ENCODE measurements at places on chromosomes 2 and 18. TPM values are rescaled to one million over a fixed set of nuclear protein-coding genes. Genes with fewer than 3 reads are reported as not detected.

UBR3 gene
- 45.9 TPM for total RNA-seq

DNA sequence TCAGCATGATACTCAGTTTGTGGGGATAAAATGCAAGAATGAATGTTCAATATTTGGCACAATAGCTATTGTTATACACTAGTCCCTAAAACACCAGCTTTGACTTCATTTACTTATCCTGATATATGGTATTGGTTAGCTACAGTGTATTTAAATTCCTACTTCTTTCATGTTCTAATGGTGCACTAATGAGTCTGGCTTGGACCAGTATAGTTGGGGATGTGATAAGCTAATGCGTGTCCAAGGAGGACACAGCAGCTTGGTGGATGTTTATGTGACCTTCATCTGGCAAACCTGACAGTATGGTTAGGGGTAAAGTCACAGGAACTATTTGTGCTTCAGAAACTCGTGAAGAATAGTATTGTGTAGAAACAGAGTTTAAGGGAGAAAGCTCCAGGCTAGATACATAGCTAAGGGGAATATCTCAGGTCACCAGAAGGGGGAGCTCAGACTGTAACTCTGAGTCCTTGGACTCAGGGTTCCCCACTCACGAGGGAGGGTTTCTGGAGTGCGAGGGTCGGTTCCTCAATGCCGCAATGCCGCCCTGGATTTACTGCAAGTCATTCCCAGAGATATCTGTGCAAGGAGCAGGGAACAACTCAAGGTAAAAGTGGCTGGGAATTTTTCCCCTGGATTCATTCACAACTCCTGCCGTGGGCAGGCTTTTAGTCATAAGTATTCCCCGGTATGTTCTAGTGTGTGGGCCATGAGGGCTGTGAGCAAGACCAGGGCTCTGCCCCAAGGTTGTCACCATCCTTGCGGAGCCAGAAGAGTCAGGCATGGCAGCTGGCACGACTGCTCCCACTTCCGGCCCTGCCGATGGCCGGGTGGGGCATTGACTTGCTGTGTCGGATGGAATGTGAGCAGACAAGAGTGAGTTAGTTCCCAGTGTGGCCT lies 14.5 kb downstream of the IL1R2 start:
- H3K27ac ChIP-seq, result no peak overlapping the region
- peaks cover 12% of the 10 kb centered on the region for H3K4me1 ChIP-seq
- DNase-seq, result peak; percentile 24
- no peak overlapping the region for H3K4me3 ChIP-seq

GRCh38 chr2:160394153-160394552 lies 99.5 kb downstream of the RBMS1 start:
- H3K36me3 ChIP-seq, result no peaks in the 10 kb centered on the region
- peaks cover 73% of the 10 kb centered on the region for H3K4me1 ChIP-seq
- peak overlapping the region; percentile 26 for H3K27ac ChIP-seq
- DNase-seq, result peak; percentile 27
- H3K27me3 ChIP-seq, result no peaks in the 10 kb centered on the region

GAREM1 gene
- not detected for total RNA-seq

GRCh38 chr18:58695772-58696171 lies 24.5 kb downstream of the MALT1 start:
- peaks cover 6% of the 10 kb centered on the region for H3K36me3 ChIP-seq
- no peaks in the 10 kb centered on the region for H3K27me3 ChIP-seq
- peak; percentile 34 for DNase-seq
- H3K4me1 ChIP-seq, result peaks cover 75% of the 10 kb centered on the region
- H3K4me3 ChIP-seq, result no peak overlapping the region

- H3K27ac ChIP-seq, result no peak overlapping the region
- no peaks in the 10 kb centered on the region for H3K4me1 ChIP-seq
- H3K4me3 ChIP-seq, result no peak overlapping the region
- no peak for DNase-seq
These were observed 26.6 kb upstream of the SPRED2 start for GRCh38 chr2:65458999-65459398.

DNA sequence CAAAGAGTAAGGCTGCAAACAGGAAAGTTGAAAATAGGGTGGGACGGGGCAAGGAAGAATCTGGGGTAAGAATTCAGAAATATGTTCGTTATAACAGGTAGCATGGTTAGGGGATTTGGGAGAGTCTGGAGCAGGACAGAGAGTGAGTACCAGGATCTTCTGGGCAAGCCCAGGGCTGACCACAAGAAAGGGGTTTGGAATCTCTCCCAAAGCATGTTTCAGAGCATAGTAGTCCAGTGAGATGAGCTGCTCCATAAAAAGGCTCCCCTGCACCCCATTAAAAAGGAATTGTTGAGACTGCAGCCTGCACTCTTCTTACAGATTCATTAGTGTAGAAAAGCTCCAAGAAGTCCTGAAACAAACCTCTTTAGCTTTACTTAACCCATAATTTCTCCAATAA lies 291.1 kb downstream of the MTX2 start:
- no peak for DNase-seq
- no peak overlapping the region for H3K4me3 ChIP-seq
- no peak overlapping the region for H3K27ac ChIP-seq
- H3K36me3 ChIP-seq, result no peaks in the 10 kb centered on the region
